Stomach (tissue), 19 donors: ENCODE measurements at places on chromosomes 12 and 14.

GRCh38 chr12:27779920-27780611 lies at the start of the genes KLHL42 and MANSC4:
Gene KLHL42 (plus strand): TSS chr12:27780233. CDS start chr12:27780331, 98 bp downstream.
Gene MANSC4 (minus strand): TSS chr12:27780236. CDS start chr12:27771276, 8,960 bp downstream.
- DNase-seq: peak; percentile 67

- DNase-seq: no peak
Measured at GRCh38 chr12:26854031-26854390, 21.0 kb upstream of the ITPR2 start.

- no peak for DNase-seq
Measured at GRCh38 chr12:12503384-12504078, 59.1 kb downstream of the DUSP16 start.

DNA sequence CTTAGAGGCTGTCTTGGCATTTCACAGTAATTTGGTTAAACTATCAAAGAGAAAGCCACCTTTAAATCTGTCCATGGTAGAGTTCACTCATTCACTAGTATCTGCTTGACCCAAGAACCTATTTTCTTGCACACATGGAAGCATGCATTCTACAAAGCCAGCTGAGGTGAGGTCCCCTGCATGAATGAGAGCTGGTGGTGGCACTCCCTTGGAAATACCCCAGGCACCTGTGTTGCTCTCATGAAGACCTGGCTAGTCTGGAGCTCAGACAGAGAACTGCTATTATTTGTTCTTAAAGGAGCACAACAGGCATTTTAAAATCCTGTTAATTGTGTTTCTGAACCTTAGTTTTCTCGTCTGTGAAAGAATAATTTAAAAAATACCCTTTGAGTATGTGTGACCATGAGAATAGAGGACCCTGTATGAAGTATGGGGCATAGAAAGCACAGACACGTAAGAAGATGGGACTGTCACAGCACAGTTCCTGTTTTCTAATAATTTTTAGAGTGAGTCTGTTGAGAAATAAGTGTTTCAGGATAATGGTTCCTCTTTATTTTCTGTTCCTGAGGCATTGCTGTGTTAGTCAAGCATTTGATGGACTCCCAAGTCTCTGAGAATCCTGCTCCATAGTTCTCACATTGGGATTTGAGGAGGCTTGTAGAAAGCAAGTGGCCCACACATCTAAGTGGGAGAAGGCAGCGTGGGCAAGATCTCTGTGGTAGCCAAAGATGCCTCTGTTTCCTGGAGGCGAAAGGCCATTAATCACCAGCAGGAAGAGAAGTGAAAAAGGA lies 10.9 kb downstream of the RGS6 start:
- no peak for DNase-seq

DNA sequence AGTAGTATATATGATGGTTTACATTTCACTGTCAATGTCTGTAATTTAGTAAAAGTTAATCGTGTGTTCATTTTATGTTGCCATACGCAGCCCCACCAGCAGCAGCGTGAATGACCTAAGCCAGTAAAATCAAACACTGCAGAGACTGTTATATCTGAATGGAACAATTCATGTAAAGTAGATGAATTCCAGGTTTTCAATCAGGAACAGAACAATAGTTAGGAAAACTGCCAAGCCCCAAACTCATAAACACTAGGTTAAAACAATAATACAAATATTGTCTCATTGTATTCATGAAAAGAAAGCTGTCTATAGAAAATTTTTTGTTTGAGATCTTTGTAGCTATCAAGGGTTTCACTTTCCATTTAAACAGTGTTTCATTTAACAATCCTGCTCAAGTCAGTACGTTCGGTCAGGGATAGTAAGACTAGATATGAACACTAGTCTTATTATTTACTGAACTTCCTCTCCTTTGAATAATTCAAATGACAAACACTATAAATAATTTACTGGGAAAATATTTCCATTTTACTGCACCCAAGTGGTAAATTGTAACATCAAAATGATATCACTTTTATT lies 256.8 kb upstream of the FLRT2 start:
- peak; percentile 22 for DNase-seq

GRCh38 chr14:59465316-59466135 lies at the start of gene GPR135:
Gene GPR135 (minus strand): TSS chr14:59465380. CDS start chr14:59465226, 154 bp downstream.
- no peak for DNase-seq

GRCh38 chr12:8702159-8702558 lies 4.4 kb downstream of the RIMKLB start:
- DNase-seq: no peak

DNA sequence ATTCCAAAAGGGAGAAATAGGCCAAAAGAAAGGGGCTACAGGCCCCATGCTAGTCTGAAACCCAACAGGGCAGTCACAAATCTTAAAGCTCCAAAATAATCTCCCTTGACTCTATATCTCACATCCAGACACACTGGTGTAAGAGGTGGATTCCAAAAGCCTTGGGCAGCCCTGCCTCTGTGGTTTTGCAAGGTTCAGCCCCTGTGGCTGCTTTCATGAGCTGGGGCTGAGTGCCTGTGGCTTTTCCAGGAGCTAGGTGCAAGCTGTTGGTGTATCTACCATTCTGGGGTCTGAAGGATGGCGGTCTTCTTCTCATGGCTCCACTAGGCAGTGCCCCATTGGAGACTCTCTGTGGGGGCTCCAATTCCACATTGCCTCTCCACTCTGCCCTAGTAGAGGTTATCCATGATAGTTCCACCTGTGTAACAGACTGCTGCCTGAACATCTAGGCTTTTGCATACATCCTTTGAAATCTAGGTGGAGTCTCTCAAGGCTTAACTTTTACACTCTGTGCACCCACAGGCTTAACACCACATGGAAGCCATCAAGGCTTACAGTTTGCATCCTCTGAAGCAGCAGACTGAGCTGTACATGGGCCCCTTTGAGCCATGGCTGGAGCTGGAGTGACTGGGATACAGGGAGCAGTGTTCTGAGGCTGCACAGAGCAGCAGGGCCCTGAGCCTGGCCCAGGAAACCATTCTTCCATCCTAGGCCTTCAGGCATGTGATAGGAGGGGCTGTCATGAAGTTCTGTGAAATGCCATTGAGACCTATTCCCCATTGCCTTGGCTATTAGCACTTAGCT lies 66.5 kb upstream of the ABCD2 start:
- DNase-seq: no peak

GRCh38 chr12:101870925-101871324 lies 6.5 kb upstream of the DRAM1 start:
- DNase-seq: no peak

- DNase-seq: peak; percentile 39
Measured at GRCh38 chr12:96131230-96131788, 62.9 kb upstream of the ELK3 start.

DNA sequence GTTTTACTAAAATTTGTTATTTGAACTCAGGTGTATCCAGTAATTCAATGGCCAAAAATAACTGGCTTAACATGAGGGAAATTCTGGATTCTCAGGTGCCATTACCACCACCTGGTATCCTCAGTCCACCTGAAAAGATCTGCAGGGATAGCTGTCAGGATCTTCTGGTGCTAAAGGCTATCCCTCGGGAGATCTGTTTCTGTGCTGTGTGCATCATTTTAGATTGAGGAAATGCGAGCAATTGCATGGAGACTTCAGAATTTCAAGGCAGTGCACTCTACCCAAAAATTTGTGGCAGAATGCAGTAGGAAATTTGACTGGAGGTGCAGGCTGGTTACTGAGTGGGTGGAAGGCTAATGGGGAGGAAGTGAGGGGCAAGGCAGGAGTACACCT lies 26.4 kb downstream of the ZCCHC8 start:
- DNase-seq: no peak

- no peak for DNase-seq
Measured at GRCh38 chr12:115722181-115722580, 555.3 kb downstream of the MED13L start.

DNA sequence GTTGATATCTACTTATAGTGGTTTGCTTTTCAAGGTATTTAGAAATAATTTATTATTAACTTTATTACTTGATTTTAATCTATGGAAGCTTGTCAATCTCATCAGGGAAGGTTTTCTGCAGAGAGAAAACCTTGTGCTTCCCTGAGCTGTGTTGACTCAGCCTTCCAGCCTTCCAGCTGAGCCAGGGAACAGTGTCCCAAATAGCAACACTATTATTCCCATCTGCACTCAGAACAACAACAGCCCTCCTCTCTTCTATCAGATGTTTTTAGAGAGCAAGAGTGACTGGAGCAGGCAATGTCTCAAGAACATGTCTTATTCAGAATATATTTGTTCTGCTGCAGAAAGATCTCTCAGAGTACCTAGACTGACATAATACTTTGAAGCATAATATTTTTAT lies 389.9 kb upstream of the GARIN6 start:
- no peak for DNase-seq

DNA sequence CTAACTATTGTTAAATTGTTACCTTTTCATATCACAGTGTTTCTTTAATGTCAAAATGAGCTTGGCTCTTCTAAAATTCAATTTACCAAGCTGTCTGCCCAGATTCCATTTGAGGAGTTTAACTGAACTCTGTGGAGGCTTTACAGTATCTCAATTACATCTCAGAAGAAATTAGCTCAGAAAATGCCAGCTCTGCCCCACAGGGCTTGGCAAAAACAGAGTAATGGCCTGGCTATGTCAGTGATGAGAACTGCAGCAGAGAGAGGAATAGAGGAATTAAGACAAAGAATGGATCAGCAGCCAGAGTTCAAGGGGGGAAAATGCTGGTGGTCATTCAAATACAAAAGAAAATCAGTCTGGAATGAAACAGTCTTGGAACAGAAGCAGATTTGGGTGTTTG lies 15.8 kb upstream of the TMTC1 start:
- DNase-seq: no peak

- no peak for DNase-seq
Measured at GRCh38 chr12:29510591-29511185, 13.2 kb upstream of the OVCH1 start.

DNA sequence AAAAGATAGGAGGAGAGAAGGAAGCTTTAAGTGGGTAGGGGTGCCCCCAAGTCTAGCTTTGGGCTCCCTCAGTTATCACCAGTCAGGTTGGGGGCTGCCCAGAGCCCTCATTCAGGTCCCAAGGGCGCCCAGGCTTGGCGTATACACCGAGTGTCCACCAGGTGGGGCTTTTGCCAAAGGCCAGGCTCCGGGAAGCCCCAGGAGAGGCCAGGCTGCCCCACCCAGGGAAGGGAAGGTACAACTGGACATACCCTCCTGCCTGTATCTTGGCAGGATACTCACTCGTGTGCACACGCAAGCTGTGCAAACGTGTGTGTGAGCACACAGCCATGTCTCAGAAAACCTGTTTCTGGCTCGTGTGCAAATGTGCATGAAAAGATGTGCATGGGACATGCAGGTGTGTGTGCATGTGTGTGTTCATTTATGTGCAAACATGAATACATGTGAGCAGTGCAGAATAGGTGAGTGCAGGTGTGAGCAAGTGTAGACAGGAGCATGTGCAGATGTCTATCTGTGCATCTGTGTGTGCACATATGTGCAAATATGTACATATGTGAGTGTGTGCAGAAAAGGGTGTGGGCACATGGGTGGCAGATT lies 103.9 kb upstream of the MYL2 start:
- DNase-seq: peak; percentile 64

DNA sequence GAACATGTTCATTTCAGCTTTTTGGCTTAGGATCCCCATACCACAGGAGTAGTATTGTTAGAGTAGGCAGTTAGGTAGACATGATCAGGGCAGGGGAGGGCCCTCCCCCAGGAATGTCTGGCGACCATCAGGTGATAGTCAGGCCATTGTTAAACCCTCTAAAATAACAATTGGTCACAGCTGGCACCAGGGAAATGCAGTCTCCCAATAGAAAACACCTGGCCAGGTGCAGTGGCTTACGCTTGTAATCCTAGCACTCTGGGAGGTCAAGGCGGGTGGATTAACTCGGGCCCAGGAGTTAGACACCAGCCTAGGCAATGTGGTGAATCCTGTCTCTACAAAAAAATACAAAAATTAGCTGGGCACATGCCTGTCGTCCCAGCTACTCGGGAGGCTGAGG lies 187.1 kb downstream of the MON2 start:
- no peak for DNase-seq

- DNase-seq: peak; percentile 59
Measured at GRCh38 chr12:101945369-101946232, 68.2 kb downstream of the DRAM1 start.

- DNase-seq: no peak
Measured at GRCh38 chr14:67883717-67884116, 64.1 kb downstream of the RAD51B start.

GRCh38 chr12:118984161-118984943 lies 3.0 kb downstream of the SRRM4 start:
- no peak for DNase-seq

DNA sequence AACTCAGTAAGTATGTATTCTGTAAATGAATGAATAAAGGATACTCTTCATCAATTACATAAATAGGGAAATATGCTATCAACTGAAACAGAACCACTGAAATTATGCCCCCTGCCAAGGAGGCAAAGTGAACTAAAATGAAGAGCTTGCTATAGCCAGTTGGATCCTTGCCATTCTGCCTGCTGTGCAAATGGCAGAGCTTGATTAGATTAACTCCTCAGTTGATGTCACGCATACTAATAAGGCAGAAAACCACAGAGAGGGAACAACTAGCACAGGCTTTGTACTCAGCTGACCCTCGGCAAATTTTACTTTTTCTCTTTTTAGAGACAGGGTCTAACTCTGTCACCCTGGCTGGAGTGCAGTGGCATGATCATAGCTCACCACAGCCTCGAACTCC lies 36.7 kb upstream of the FERMT2 start:
- DNase-seq: no peak

DNA sequence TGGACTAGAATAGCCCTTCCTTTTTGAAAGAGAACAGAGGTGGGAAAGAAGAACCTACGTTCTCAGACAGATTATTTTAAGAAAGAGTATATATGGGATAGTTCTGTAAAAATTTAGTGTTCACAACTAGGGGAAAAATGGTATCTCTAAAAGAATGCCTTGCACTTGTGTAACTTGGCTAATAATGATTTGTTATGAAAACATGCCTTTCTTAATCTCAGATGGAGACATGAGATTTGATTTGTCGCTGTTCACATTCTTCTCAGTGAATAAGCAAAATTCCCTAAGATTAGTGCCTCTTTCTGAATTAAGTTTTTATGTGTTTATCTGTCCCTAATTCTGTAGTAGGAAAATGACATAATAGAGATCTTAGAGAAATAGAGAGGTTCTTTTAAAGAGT lies 100.8 kb downstream of the USP15 start:
- no peak for DNase-seq

- no peak for DNase-seq
Measured at GRCh38 chr12:67925552-67925951, 63.7 kb upstream of the IFNG-AS1 start.

GRCh38 chr12:20620261-20620660 lies 74.9 kb upstream of the SLCO1C1 start:
- peak; percentile 12 for DNase-seq

DNA sequence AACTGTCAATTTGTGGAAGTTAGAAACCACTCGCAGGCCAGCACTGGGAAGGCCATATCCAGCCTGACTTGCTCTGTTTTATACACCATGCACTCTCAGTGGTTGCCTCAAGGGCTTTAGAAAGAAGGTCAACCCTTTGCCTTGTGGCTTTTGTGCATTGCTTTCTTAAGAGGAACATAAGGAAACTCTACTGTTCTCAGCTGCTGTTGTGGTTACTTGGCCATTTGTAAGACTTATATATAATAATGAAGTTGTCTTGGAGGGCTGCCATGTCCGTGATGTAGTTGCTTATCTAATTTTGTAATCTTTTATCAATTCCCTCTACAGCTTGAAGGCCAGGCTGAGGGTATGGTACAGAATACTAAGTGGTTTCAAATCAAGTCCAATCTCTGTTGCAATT lies 637.8 kb downstream of the DIO2 start:
- DNase-seq: no peak
